ENCODE measurements at places on chromosomes 3 and 15.

- DNase-seq, result no peak
Measured at GRCh38 chr3:42214565-42215283, 51.3 kb downstream of the CCK start.

GRCh38 chr3:60047426-60048200, 997.8 kb upstream of the CFAP20DC start:
- no peak for DNase-seq

DNA sequence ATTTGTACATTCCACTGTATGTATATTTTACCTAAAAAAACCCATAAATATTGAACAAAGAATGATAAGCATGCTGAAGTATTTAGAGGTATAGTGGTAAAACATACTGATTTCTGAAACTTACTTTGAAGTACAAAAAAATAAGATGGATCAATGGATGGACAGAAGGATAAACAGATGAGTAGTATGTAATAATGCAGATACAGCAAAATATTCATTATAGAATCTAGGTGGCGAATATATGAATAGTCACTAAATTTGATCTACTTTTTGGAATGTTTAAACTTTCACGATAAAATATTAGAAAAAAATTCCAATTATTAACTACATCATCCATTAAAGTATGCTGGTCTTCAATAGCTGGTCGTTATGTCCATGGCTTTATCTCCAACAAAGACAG, 51.9 kb upstream of the GNB4 start:
- no peak for DNase-seq

GRCh38 chr3:105527949-105528348, 161.2 kb downstream of the ALCAM start:
- DNase-seq, result no peak

DNA sequence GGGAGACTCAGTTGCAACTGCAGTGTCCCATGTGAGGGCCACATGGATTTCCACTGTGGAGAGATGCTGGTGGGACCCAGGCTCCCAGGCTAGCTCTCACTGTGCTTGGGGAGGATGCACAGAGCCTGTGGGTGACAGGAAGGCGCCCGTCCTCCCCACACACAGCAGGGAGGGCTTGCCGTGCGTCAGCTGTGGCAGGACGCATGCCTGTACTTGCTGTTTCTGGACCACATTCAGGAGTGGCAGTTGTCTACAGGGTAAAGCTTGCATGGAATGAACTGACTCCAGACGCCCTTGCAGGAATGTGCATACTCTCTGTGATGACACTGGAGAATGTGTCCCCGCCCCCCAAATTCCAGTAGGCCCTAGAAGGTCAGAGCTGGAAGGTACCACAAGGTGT, 63.8 kb upstream of the SNRPA1 start:
- no peak for DNase-seq

DNA sequence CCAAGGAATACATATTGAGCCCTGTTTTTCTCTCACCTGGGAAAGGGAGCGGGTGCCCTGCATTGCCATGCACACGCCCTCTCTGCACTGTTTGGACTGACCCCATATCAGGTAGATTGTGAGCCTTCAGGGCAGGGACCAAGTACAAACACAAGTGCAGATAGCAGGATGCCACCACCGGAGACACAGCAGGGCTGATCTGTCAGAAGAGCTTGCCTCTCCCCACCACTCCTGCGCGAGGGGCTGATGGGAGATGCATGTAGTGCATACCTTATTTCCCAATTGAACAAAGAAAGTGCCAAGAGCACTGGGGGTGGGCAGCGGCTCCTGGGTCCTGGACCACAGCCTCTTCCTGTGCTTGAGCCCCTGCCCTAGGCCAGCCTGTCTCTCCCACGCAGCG, 9.0 kb upstream of the SLCO2A1 start:
- DNase-seq, result no peak

DNA sequence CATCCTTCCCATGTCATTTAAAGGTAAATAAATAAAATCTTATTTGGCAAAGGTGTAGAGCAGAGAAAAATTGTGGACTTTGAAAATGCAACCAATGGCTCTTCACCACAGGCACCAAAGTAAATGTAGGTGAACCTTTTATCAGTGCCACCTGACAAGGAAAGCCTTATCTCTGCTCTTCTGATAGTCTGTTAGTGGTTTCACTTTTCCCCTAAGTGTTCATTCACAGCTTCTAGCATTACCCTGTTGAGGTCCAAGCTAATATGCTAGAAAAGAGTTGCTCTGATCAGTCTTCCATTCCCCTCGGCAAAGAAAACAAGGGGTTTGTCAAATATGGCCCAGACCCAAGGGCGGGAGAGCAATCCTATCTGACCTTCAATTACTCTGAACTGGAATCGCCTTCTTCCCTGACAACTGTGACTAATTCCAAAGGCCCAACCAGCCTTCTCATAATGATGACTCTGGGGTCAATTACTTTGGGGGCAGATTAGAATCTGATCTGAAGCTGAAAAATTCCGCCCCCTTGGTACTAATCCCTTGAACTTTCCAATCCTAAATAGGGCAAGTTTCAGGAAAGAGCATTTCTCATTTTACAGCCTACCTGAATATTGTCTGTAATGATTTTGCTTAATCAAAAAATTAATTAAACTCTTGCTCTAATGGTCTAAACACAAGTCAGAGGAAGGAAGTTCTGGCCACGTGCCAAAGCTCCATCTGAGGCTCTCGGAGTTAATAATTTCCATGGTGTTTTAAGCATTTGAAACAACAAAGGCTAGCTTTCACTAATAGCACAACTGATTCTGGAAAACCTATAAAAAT, 52.4 kb downstream of the SETMAR start:
- no peak for DNase-seq

- no peak for DNase-seq
Measured at GRCh38 chr15:80828796-80829195, 49.6 kb downstream of the CEMIP start.

- no peak for DNase-seq
Measured at GRCh38 chr3:125107861-125108567, 52.2 kb upstream of the HEG1 start.

- DNase-seq, result peak; percentile 50
Measured at GRCh38 chr3:190862209-190863118, at the start of gene GMNC. Gene GMNC, minus strand, starts transcription at chr3:190862694. Its CDS starts 79 bp downstream, at chr3:190862615.

- no peak for DNase-seq
Measured at GRCh38 chr3:70861855-70862254, 549.4 kb upstream of the MDFIC2 start.

DNA sequence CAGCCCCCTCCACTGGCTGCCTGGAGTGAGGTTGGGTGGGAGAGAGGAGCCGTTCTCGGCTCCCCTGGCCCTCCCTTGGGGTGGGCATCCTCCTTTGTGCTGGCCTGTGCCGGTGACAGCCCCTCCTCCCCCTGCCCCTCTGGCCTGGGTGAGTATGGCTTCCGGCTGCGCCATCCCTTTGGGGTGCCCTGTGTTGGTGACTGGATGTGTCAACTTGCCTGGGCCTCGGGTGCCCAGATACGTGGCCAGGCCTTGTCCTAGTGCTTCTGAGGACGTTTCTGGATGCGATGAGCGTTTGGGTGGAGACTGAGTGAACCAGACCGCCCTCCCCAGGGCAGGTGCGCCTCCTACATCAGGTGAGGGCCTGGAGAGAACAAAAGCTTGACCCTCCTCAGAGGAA, 59.7 kb downstream of the PLXNA1 start:
- DNase-seq, result no peak

DNA sequence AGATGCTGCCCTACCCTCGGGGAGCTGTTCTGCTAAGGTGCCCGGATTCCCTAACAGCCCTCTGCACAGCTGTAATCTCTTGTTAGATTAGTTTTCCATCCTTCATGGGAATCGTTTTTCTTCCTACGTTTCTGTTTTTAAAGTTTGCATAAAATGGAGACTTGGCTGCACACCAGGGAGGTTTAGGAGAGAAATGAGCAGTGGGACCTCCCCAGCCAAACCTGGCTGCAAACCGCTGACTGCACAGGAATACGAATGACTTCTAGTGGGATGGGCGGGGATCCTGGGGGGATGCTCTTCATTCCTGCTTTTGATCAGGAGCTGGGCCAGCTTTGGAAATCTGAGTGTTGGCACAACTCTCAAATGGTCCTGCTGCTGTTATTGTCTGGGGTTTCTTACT, 77.5 kb downstream of the THSD4 start:
- DNase-seq, result no peak

DNA sequence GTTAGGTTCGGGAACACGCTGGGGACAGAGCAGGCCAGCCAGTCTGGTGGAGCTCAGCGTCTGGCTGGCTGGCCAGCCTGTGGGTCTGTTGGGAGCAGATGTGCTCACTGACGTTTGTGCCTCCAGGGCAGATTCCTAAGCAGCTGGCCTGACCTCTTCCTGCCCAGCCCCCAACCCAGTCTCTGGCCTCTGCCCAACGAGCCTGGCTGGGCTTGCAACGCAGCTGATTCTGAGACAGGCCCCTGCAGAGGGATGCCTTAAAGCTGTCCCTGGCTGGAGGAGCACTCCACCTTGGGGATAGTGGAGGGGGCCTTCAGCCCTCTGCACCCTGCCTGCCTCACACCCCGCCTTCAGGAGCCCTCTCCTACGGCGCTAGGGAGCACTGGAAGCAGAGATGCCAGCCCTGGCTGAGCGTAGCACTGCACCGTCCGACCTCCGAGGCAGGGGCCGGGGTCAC, 46.0 kb downstream of the KLF13 start:
- DNase-seq, result no peak

- DNase-seq, result no peak
Measured at GRCh38 chr3:156677536-156677935, 3.1 kb downstream of the TIPARP start.

- no peak for DNase-seq
Measured at GRCh38 chr3:182585532-182586150, 207.7 kb upstream of the ATP11B start.

GRCh38 chr3:116103868-116104530, 341.3 kb downstream of the LSAMP start:
- no peak for DNase-seq

- no peak for DNase-seq
Measured at GRCh38 chr15:72890043-72890442, 106.5 kb upstream of the ADPGK start.

- DNase-seq, result no peak
Measured at GRCh38 chr3:140898340-140899180, 43.1 kb upstream of the SLC25A36 start.

All from stimulated activated CD8-positive, alpha-beta memory T cell treated with anti-CD3 and anti-CD28 coated beads, Interleukin-4, amount 100 ng/mL, for 48 hours (primary cell).